NCI-H1105 (cell line): ENCODE measurements at places on chromosomes 11 and 22.

- no peak for DNase-seq
Observed at GRCh38 chr11:110962921-110963320, 250.7 kb upstream of the ARHGAP20 start.

GRCh38 chr11:9761441-9761945, 97.6 kb downstream of the SWAP70 start:
- DNase-seq, result no peak

DNA sequence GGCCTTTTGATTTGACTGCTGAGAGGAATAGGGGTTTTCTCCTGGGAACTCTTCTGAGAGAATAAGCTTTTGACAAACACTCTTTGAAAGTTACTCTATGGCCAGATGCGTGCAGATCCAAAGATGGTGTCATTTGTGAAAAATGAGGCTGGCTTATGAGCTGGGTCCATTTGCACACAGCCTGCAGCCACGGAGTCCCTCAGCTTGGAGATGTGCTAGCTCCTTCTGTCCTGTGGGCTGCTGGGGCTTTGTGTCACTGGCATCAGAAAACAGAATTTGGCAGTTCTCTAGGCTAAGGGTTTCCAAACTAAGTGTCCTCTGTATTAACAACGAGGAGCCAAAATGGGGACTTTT, 702.4 kb downstream of the NTM start:
- DNase-seq, result no peak

- DNase-seq, result no peak
Observed at GRCh38 chr22:20656516-20656901, 117.4 kb upstream of the SERPIND1 start.

DNA sequence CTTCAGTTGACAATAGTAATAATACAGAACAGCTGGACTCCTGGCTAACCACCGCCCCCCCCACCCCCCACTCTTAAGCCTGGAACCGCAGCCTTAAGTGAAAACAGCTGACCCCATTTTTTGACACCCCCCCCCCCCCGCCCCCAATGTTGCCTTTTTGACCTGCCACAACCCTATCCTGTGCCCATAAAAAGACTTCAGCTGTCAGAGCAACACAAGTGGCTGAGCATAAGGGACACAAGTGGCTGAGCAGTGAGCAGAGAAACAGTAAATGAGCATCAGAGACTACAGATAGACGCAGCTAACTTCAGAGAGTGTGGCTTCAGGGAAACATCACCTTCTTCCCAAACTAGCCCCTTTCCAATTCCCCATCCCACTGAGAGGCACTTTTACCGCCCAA, 1493.8 kb downstream of the LRRC4C start:
- DNase-seq, result no peak

DNA sequence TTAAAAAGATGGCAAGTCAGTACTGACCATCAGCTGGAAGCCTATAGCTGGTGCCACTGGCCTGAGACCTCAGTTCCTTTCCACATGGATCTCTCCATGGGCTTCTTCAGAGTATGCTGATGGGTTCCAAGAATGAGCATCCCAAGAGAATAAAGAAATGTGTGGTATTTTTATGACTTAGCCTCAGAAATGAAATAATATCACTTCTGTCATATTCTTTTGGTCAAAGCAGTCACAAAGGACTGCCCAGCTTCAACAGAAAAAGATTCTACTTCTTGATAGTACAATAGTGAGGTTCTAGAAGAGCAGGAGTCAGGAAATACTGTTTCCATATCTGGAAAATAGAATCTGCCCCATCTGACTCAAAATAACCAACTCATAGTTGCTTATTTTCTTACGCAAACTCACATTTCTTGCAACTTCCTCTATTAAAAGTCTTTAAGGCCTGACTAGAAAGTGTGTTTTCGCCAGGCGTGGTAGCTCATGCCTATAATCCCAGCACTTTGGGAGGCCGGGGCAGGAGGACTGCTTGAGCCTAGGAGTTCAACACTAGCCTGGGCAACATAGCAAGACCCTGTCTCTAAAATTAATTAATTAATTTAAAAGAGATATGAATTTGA, 116.9 kb downstream of the SIK3 start:
- no peak for DNase-seq

GRCh38 chr11:122509091-122509490, 146.4 kb upstream of the UBASH3B start:
- DNase-seq, result no peak

- no peak for DNase-seq
Observed at GRCh38 chr11:45530776-45531175, 134.6 kb downstream of the CHST1 start.

DNA sequence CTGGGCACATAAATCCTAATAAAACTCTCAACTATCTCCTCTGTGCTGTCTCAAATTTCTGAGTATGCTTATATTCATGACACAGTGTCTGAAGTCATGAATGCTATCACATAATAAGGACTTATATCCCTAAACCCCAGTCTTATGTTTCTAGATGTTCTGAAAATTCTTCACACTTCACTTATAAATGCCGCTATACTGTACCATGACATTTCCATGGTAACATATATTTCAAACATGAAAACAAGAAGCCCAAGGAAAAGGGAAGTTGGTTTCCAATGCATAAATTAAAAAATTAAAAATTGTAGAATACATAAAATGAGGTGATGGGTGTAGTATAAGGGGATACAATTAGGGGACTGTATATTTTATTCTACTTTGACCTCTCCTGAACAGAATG, 11.7 kb downstream of the GVQW3 start:
- no peak for DNase-seq

GRCh38 chr11:35227576-35228327, 88.8 kb downstream of the CD44 start:
- no peak for DNase-seq

DNA sequence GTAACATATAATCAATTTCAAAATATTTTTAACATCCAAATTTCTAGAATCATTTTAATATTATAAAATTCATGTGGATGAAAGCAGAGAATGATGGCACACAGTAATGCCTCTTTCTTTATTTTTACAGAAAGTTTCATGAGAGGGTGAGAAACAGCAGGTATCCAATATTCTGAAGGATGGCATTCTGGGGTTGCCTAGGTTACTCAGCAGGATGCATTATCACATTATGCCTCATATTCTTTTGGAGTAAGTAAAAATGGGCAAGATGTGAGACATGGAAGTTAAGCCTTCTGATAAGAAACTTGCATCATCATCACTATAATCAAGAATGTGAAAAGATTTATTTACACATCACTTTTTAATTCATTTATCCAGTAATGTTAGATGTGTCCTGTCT, 148.7 kb upstream of the PGR start:
- DNase-seq, result no peak

DNA sequence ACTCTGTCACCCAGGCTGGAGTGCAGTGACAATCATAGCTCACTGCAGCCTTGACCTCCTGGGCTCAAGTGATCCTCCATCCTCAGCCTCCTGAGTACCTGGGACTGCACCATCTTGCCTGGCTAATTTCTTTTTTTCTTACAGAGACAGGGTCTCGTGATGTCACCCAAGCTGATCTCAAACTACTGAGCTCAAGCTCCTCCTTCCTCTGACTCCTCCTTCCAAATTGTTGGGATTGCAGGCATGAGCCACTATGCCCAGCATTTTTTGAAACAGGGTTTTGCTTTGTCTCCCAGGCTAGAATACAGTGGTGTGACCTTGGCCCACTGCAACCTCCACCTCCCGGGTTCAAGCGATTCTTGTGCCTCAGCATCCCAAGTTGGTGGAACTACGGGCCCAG, 358.3 kb upstream of the MTNR1B start:
- no peak for DNase-seq

DNA sequence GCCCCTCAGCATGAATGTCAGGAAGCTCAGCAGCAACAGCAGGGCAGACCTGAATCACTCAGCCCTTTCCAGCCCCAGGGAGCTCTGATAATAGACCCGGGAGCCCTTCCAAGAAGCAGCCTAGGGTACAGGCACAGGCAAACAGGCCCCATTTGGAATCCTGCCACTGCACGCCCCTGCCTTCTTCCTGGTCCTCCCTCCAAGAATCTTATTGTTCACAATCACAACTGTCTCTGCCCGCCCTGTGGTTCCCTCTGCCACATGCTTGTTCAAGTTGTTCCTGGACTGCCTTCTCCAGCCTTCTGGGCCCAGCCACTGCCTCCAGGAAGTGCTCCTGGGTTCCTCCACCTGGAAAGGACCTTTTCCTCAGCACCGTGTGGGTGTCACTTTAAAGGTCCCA, 54.6 kb downstream of the LRRC32 start:
- no peak for DNase-seq

- DNase-seq, result no peak
Observed at GRCh38 chr11:133197425-133197824, 334.9 kb downstream of the OPCML start.

DNA sequence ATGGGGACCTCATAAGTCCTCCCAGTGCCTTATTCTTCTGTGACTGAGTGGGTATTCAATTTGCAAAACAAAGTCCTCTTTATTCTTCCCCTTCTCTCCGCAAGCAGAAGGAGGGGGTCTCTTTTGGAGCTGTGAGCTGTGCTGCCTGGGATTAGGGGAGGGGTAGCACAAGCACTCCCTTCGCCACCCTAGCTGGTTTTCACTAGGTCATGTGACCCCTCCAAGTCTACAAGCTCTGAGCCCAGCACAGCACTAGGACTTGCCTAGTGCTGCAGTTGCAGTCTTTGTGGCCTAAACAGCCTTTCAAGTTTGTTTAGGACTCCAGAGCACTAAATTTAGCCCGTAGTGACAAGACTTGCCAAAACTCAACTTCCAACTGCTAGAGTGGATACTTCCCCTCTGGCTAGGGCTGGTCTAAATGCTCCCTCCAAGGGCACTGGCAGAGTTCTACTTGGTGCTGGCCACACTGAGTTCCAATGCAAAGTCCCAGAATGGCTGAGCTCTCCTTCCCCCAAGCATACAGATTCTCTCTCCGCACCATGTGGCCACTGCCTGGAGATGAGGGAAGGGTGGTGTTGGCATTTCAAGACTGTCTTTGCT, 25.4 kb downstream of the TAF1D start:
- no peak for DNase-seq

- no peak for DNase-seq
Observed at GRCh38 chr11:93348930-93349329, 18.4 kb downstream of the DEUP1 start.

DNA sequence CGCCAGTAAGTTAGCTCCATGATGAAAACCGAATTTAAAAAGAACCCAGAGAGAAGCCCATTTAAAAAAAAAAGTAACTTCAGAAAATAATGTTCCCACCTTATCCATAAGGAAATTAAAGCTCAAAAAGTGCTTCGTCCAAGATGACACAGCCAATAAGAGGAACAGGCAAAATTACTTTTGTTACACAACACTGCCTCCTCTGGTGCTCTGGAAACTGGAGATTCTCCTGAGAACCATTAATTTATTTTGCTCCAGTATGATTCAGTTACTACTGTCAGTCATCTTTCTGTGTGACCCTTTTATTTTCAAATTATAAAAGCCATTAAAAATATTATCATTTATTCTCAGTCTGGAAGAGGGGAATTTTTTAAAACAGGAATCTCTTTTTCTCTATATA, 2.0 kb downstream of the IFT27 start:
- DNase-seq, result no peak

- no peak for DNase-seq
Observed at GRCh38 chr22:38631724-38632123, 24.5 kb downstream of the FAM227A start.

- DNase-seq, result peak; percentile 12
Observed at GRCh38 chr11:67372993-67373647, at the start of gene CLCF1. CLCF1 (minus strand) TSS chr11:67373598; CDS start chr11:67373539, 59 bp downstream.

GRCh38 chr11:61627850-61628661, 47.2 kb upstream of the SYT7 start:
- peak; percentile 14 for DNase-seq

DNA sequence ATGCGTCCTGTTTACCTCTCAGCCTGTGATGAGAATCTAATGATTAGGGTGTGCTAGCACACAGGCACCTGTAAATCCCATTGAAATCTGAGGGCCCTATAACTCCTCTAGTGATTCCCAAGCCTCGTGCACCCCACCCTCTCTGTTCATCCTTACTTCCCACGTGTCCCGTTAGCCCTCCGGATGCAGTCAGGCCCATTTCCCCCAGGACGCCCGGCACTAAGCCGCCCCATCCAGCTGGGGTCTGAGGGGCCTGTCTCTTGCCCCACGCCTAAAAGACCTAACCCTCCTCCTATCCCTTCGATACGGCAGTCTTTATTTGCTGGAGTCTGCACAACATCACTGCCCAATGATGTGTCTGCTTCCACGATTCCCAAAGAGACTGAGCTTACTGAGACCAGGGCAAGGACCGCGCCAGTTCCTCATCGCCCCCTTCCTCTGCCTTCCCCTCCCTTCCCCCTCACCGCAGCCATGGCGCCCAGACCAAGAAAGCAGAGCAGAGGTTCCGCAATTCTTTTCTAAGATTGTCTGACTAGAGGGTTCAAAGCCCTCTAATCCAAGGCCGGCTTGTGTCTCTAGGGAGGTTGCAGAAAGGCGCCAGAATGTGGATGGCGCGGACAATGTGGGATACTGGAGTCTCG, 1.1 kb upstream of the FADS2 start:
- DNase-seq, result peak; percentile 36

DNA sequence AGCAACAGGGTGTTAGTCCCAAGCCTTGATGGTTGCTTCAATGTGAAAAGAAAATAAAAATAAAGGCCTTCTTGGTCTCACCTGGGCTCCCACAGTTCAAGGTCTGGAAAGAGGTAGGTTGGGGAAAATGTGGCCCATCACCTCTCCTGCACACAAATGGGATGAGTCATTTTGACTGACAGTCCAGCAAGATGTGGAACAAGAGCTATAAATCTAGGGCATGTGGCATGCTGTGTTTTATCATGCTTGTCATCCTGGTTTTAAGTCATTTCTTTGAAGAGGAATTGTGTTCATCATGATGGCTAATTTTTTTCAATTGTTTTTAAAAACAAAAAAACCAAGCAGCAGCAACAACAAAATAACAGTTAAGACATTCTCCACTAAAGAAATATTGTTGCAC, 503.7 kb downstream of the NTM start:
- no peak for DNase-seq

GRCh38 chr11:94768602-94769541, 716 bp downstream of the AMOTL1 start:
- peak; percentile 30 for DNase-seq

DNA sequence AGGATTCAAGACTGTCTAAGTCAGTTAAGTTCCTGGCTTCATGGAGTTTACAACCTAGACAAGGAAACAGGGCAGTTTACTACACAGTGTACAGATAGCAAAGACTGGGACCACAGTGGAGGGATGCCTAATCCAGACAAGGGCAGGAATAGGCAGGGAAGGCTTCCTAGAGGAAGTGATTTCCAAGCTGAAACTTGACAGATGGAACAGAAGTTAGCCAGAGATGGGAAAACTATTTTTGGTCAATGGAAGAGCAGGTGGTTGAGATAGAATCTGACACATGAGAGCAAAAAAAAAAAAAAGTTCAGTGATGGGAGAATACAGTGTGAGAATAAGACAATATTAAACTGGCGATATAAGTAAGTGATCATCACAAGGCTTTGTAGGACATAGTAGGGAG, 1.3 kb downstream of the COA4 start:
- no peak for DNase-seq

DNA sequence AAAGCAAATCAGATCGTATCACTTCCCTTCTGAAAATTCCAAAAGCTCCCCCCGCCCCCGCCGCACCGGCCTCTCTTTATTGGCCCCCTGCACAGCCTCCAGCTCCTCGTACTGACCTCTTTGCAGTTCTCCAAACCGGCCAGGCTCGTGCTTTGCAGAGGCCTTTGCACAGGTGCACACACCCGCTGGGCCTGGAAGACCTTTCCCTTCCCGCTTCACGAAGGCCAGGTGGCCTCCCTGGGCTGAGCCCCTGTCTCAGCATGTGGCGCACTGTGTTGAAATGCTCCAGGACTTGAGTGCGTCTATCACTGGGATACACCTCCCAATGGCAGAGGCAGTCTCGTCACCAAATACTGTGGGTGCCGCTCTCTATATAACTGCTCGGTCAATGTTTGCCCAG, 13.2 kb upstream of the ADA2 start:
- no peak for DNase-seq
